ENCODE measurements at places on chromosomes 6 and 20.

DNA sequence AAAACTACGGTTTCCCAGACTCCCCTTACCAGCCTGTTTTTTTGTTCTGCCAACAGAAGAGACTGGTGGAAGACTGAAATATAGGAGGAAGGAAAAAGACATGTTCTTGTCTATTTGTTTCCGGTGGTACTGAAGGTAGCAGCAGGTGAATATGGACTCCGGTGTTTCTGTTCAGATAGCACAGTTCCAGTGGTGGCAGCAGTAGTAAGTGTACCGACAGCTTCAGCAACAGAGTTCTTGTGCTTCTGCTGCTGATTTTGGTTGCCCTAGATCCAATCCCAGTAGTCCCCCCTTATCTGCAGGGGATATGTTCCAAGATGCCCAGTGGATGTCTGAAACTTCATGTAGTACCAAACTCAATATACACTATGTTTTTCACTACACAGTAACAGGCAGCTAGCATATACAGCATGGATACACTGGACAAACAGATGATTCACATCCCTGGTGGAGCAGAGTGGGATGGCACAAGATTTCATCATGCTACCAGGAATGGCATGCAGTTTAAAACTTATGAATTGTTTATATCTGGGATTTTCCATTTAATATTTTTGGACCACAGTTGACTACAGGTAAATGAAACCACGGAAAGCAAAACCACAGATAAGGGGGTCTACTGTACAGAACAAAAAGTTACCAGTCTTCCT lies 301.8 kb downstream of the BTBD9 start:
- no peak for DNase-seq

DNA sequence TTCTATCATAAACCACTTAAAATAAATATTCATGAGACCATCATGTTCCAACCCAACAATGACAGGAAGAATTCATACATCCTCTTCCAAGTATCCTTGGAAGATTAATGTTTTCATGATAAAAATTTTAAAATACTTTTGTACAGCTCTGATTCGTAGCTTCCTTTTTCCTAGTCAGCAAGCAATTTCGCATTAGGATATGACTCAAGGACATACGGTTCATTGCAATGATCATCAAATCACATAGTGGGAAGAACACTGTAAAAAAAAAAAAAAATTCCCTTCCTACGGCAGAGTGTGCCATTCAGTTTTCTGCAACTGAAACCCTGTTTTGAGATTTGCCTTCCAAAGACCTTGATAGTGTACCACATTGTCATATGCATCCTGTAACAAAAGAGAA lies 35.3 kb upstream of the GFOD1 start:
- no peak for DNase-seq

DNA sequence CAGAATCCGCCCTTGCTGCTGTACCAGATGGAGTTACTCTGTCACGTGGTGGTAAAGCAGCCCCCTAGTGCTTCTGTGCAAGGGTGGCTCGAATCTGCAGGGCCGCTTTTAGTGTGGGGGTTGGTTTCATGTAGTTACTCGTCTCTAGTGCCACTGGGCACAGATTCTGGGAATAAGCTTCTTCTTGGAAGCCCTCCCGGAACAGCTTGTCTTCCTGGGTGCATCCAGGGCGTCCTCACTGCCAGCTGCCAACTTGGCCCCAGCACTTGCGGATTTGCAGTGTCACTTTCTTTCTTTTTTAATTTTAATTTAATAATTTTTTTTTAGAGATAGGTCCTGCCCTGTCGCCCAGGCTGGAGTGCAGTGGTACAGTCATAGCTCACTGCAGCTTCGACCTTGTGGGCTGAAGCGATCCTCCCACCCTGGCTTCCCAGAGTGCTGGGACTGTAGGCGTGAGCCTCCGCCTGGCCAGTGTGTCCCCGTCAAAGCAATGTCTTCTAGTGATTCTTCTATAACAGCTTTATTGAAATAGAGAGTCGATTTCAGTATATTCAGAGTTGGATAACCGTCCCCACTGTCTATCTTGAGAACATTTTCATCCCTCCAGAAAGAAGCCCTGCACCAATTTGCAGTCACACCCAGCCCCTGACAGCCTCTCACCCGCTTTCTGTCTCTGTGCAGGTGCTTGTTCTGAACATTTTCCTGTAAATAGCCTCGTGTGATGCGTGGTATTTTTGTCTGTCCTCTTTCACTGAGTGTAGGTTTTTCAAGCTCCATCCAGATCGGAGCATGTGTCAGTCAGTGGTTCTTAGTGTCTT lies 25.9 kb downstream of the PYGB start:
- DNase-seq: no peak

DNA sequence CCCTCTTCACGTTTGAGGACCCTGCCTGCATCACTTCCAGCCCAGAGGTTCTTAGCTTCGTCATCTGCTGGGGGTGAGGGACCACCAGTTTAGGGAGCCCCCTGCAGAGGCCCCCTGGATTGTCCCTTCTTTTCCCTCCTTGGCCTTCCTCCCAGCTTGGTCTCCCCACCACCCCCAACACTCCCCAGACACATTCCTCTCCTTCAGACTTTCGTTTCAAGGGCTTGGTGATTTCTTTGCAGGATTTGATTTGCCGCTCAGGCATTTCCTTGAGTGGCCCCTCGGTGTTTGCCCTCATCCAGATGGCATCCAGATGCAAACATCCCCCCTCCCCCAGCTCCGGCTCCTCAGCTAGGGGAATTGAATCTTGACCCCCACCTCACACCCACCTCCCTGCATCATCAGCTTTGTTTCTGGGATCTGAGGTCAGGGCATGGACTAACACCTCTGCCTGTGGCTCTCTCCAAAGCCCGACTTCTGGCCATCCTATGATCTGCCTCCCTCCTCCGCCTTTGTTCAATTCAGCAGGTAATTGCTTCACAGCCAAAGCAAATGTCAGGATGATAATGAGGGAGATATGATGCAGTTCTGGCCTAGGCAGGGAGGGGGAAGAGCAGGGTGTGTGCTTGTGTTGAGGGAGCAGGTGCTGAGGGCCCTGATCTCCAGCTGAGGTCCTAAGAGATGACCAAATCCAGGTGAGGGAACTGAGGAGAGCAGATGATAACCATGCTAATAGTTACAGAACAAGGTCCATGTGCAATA lies 141.5 kb downstream of the VEGFA start:
- DNase-seq: no peak

DNA sequence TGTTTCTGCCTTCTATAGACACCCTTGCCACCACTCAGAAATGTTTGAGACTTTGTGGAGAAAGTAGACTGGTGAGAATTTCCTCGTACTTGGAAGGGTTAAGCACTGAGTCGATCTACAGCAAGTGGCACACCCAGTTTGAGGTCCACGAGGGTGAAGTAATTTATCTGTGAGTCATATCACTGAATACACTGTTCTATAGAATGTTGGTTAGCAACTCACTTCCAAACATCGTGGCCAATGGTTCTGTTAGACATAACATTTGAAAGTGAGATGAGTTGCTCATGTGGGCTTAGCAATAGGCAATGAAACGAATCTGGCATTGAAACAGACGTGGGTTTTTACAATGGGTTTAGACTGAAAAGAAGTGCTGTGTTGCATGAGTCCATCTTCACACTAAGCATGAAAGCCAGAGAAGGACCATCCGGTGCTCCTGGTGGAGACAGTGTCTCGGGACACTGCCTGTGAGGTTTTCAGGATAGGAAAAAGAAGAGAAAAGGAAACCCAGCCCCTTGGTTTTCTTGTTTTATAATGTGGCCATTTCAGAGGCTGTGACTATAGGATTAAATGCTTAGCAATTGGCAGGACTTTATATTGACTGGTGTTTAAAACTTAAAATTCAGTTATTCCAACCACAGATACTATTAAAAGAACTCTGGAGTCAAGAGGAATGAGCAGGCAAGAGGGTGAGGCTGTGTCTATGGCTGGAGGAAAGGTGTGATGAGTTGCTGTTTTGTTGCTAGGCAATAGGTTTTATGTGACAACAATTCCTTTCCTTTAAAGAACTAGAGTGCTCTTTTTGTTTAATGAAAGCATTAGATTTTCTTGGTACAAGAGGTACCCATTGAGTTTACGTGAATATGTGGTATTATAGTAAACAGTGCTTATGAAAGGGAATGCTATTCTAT lies 31.0 kb upstream of the EZR start:
- no peak for DNase-seq

DNA sequence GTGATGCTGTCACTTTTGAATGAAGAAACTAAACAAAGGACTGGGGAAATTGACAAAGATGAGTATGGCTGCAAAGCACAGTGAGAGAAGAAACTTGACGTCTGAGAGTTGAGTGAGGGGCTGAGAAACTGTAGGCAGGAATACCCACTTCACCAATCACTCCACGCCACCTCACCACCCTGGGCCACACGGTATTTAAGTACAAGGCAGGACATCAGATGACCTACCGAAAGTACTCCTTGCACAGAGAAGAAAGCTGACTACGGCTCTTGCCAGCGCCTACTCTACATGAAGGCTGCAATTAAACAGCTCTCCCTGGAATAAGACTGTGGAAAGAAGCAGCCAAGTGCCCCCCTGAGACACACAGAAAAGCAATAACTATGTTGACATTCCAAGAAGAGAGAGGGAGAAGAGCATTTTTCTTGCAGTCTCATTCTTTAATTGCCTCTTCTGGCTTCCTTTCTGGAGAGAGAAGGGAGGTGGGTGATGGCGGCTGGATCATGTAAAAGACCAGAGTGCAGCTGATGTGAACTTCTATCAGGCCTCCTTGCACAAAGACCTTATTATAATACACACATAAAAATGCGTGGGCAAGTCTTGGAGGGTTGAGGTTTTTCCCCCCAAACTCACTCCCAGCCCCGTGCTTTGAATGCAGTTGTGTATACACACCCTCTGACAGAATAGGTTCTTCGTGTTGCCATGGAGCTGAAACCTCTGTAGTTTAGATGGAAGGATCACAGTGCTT lies 44.6 kb downstream of the HIVEP2 start:
- DNase-seq: no peak

GRCh38 chr6:145406783-145407182 lies 328.5 kb downstream of the EPM2A start:
- no peak for DNase-seq

- DNase-seq: no peak
Observed at GRCh38 chr6:134908906-134909516, 40.9 kb downstream of the ALDH8A1 start.

Data from esophagus squamous epithelium (tissue), 5 donors.